H4 (cell line): ENCODE measurements at places on chromosomes 6 and 20. TPM values are rescaled to one million over a fixed set of nuclear protein-coding genes. Genes with fewer than 3 reads are reported as not detected.

C6orf15 gene
- not detected in 2 replicates for total RNA-seq

ARFGEF3 gene
- 0.10 and 0.23 TPM in 2 replicates for total RNA-seq

EPPIN gene
- not detected in 2 replicates for total RNA-seq

HRH3 gene
- not detected in 2 replicates for total RNA-seq

ULBP2 gene
- 11.6 and 15.7 TPM in 2 replicates for total RNA-seq

COL9A1 gene
- total RNA-seq, result not detected in 2 replicates

IMPG1 gene
- 0.14 TPM in 1 of 2 replicates, not detected in the other for total RNA-seq

TPBG gene
- 15.9 and 20.3 TPM in 2 replicates for total RNA-seq

MYCT1 gene
- not detected in 2 replicates for total RNA-seq

SLC9A8 gene
- total RNA-seq, result 4.9 TPM in 2 replicates

GRCh38 chr20:50932016-50932485, 814 bp upstream of the ADNP start:
- no peak for DNase-seq

DNA sequence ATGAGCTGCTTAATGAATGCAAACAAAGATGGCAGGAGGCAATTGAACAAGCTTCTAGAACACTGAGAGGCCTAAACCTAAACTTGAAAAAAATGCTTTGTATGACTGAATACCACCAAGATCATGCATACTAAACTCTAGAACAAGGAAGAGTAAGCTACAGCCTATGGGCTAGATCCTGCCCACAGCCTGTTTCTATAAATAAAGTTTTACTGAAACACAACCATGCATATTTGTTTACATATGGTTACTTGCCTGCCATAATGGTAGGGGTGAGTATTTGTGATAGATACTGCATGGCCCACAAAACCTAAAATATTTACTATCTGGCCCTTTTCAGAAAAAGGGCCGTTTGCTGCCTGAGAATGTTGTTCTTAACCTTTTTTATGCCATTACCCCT, 37.0 kb downstream of the ZFP64 start:
- DNase-seq, result no peak

DNA sequence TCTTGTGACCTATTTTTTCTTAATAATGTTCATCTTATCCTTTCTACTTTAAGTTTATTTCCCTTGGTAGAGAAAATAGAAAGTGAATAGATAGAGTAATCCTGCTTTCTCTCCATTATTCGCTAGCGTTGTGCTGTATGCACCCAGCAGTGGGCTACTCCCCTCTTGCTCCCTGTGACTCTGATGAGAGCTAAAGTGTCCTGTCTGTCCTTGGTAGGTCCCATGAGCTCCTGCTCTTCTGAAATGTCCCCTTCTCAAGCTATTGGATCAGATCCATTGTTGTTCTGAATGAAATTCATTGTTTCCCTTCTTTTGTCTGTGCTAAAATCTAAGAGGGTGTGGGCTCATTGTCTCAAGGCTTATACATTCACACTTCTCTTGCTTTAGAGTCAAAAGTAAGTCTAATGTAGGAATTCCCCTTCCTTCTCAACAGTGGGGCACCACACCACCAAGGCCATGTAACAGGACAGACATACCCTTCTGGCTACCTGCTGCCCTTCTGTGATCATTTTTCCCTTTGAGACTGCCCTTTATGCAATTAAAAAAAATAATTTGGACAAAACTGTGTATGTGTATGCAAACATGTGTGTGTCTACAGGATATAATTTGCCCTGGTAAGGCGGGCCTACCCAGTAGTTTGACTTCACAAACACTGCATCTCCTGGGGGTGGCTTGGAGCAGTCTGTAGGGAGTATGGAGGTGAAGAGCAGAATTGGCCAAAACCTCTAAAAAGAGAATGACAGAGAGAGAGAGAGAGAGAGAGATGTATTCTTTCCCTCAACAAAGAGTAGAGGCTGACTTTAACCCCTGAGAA, 167.0 kb upstream of the MYLIP start:
- DNase-seq, result no peak

DNA sequence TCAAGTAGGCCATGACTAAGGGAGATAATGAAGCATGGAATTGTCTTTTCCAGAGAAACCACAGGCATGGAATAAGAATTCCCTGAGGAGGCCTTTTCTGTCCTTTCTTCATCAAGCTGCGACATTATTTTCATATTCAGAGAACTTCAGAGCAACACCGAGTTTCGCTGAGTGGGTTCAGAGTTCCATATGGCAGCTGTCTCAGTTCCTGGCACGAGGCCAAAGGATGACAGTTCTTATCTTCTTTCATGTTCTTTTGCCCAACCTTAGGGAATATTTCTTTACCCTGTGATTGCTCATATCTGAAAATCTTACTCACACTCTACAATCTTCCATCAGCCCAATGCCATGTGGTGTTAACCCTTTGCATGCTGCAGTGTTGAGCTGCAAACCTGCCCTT, 135.3 kb upstream of the BMP2 start:
- no peak for DNase-seq

DNA sequence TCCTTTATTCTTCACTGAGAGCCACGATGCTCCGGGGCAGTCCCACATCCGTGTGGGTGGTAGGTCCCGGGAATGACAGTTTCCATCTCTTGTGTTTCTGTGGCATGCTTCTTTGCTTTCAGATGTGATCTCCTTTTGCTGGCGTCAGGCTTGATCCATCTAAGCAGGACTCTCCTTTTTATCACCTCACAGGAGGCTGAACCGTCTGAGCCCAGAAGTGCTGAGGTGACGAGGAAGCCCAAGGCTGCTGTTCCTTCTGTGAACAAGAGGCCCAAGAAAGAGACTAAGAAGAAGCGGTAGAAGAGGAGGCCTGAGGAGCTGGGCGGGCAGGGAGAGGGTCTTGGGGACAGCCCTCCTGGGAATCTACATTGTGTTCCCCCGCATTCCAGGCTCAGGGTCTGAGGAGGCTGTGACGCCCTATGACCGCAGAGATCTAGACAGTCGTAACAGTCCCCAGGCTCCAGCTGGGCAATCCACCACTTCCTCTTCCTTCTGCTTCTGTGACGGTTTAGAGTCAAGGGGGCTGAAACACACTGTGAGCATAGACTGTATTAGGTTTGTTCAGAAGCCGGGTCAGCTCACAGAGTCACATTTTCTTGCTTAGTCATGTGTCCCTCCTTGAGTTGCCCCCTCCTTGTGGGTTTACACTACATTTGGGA, 26.8 kb downstream of the MANBAL start:
- no peak for DNase-seq

- DNase-seq, result no peak
Observed at GRCh38 chr6:40960742-40961430, 78.1 kb downstream of the UNC5CL start.

GRCh38 chr20:59783641-59784010, 149.8 kb downstream of the SYCP2 start:
- DNase-seq, result no peak

GRCh38 chr20:2295886-2296515, at the start of gene TGM3:
Gene TGM3, plus strand, starts transcription at chr20:2296001. Its CDS starts 63 bp downstream, at chr20:2296064.
- no peak for DNase-seq

- no peak for DNase-seq
Observed at GRCh38 chr20:21189761-21190523, 64.1 kb downstream of the KIZ start.

GRCh38 chr6:134714113-134714512, 235.8 kb downstream of the ALDH8A1 start:
- no peak for DNase-seq

DNA sequence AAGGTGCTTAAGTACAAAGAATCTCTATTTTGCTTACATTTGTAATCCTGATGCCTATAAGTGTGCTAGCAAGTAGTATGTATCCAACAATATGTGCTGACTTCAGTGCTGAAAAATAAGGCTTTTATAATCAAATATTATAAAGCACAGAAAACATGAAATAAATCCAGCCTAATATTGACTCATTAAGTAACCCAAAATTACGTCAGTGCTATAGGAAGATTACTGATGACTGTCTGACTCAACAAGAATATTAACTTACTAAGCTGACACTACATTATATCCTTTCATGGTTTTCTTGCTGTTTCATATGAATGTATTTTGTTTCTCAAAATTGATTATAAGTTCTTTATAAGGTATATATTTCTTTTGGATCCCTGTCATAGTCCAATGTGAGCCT, 76.1 kb downstream of the ME1 start:
- DNase-seq, result no peak

- peak; percentile 78 for DNase-seq
Observed at GRCh38 chr6:82045965-82046756, 201.4 kb downstream of the IBTK start.

DNA sequence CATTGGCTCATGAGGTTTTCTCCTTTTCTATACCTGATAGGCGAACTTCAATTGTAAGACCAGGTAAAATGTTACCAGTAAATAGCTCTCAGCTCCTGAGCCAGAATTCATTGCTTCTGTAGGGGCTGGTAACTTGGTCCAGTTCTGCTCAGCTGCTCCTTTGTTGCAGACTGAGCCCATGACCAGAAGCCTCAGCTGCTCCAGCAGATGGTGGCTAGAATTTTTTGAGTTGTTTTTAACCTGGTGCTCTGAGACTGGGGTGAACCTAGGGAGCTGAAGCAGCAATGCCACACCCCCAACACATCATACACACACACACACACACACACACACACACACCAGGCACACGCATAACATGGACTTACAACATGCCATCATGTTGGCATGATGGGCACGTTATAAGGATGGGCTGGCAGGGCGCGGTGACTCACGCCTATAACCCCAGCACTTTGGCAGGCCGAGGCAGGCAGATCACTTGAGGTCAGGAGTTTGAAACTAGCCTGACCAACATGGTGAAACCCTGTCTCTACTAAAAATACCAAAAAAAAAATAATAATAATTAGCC, 103.1 kb downstream of the QRSL1 start:
- DNase-seq, result no peak

GRCh38 chr20:58086763-58087561, 141.5 kb downstream of the ANKRD60 start:
- peak; percentile 58 for DNase-seq

GRCh38 chr20:63027922-63028389, 21.2 kb upstream of the BHLHE23 start:
- no peak for DNase-seq

- DNase-seq, result peak; percentile 18
Observed at GRCh38 chr6:27176523-27177484, 70.7 kb upstream of the PRSS16 start.

GRCh38 chr6:169456840-169457239, 203.2 kb upstream of the THBS2 start:
- DNase-seq, result no peak

- DNase-seq, result no peak
Observed at GRCh38 chr6:135183002-135183531, 2.0 kb downstream of the MYB start.

GRCh38 chr6:36386495-36387439, 702 bp downstream of the ETV7 start:
- peak; percentile 24 for DNase-seq

DNA sequence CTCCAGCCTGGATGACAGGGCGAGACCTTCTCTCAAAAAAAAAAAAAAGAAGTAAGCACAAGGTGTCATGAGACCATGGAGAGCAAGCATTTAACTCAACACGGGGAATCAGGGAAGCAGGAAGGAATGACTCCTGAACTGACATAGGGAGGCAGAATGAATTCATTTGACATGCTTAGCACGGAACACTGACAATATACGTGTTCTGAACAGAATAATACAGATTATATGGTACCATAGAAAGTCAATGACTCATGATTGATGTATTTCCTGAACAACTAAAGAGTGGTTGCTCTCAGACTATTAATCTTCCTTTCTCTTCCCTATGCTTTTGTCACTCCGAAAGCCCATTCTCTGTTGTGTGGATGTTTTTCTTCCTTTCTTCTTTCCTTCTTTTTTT, 20.7 kb upstream of the ASIP start:
- no peak for DNase-seq

- DNase-seq, result no peak
Observed at GRCh38 chr6:166754218-166755030, 127.4 kb upstream of the RPS6KA2 start.

GRCh38 chr6:14286144-14286543, 168.6 kb downstream of the CD83 start:
- no peak for DNase-seq

DNA sequence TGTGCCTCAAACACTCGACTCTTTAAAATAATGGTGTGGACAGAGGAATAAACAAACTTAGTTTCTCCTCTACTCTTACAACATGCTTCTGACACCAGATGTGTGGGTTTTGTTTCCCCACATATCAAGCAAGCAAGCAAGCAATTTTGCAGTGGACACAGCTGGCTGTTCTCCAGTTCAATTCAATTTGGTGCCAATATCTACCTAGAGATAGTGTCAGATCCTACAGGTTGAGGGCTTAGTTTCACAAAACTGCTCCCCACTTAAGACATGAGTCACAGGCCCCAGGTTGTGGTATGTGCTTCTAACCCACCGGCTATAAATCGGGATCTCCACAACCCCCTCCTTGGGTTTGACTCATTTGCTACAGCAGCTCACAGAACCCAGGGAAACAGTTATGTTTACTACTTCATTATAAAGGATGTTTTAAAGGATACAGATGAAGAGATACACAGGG, 131.4 kb upstream of the TRAF3IP2 start:
- DNase-seq, result peak; percentile 16

- peak; percentile 79 for DNase-seq
Observed at GRCh38 chr6:4606821-4607704, 169.1 kb upstream of the CDYL start.

GRCh38 chr6:44225579-44226325, 2.4 kb downstream of the SLC29A1 start:
- DNase-seq, result no peak

GRCh38 chr6:27474172-27474465, 1.2 kb upstream of the ZNF184 start:
- DNase-seq, result no peak

GRCh38 chr6:121333196-121333595, 1.1 kb downstream of the TBC1D32 start:
- no peak for DNase-seq

DNA sequence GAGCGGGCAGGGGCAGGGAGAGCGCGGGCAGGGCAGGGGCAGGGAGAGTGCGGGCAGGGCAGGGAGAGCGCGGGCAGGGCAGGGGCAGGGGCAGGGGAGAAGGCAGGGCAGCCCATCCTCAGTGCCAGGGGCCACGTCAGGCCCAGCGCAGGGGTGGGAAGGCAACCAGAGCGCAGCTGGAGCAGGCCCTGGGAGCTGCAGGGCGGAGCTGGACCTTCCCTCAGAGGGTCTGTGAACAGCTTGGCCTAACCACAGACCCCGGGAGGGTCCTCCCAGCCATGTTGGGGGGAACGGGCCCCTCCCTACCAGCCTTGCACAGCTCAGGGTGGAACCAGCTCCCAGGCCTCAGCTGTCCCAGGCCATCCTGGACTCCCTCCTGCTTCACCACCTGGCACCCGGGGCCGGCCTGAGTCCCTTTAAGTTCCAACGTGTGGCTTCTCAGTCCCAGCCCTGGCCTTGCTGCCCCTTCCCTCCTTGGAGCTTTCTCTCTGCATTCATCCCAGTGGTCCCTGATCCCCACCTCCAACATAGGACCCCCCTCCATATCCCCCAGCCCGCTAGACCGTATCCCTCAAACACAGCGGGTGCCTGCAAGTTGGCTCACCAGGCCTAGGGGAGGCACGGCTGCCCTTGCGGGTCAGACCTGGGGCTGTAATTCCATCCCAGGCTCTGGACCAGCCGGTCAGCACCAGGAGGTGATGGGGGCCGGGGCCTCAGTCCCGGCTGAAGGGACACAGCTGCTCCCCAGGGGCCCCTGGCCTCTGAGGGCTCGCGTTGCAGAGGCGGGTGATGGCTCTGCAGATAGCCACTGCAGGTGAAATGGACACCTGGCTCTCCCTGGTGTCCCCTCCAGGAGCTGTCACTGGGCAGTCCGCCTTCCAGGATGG, 5.6 kb upstream of the ZBTB46 start:
- no peak for DNase-seq

- peak; percentile 18 for DNase-seq
Observed at GRCh38 chr6:156710479-156710878, 66.7 kb upstream of the ARID1B start.

GRCh38 chr6:120805276-120805675, 529.0 kb downstream of the TBC1D32 start:
- no peak for DNase-seq
